Natural killer cell (primary cell): ENCODE measurements at places on chromosomes 13 and 19. TPM values are rescaled to one million over a fixed set of nuclear protein-coding genes. Genes with fewer than 3 reads are reported as not detected.

DNA sequence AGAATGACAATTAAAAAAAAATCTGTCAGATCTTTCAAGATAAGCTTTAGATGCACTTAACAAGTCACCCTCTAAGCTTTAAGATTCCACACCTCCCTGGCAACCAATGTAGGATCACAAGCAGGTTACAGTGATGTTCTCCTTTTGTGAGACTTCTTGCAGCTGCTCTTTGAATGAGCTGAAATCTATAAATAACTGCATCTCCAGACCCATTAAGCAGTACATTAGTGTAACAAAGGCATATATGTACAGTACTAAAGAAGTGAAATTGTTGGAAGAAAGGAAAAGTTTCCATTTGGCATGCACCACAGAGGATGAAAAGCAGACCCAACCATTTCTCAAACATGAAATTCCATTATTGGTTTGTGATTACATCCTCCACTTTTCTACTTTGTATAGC, 364.7 kb downstream of the ENOX1 start:
- no peak overlapping the region for H3K4me3 ChIP-seq
- DNase-seq = no peak
- H3K4me1 ChIP-seq = no peaks in the 10 kb centered on the region
- no peaks in the 10 kb centered on the region for H3K36me3 ChIP-seq
- H3K27ac ChIP-seq = no peak overlapping the region

KLF2 gene
- 377 TPM for total RNA-seq

DNA sequence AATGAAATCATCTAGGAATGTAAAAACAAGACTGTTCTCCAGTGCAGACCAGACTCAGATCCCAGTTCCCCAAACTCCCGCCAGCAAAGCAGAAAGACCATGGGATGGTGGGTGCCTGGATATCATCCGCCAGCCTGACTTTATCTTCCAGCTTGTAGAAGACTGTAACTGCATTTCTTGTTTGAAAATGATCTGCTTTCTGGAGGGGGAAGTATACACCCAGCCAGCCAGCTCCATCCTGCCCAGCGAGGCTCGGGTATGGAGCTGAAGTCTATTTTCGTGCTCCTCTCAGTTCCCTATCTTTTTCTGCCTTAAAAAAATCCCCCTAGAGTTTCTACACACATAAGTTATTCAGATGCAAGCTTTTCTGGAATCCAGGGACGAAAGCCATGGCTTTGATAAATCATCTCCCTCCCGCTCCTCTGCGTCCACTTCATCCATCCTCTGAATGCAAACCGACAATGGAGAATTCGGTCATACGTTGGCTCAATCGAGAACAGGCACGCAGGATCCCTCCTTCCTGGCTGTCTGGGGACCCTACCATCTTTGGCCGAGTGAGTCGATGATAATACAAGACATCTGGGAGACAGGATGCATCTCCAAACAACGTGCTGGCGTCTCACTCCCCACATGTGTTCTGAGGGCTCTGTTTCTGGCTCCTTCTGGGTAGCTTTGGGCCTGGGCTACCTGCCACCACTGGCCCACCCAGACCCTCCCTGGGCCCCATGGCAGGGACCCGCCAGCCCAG, 31.2 kb downstream of the CEBPG start:
- no peak overlapping the region for H3K27ac ChIP-seq
- H3K4me3 ChIP-seq = no peak overlapping the region
- no peak for DNase-seq
- no peaks in the 10 kb centered on the region for H3K27me3 ChIP-seq

MCEMP1 gene
- 4.8 TPM for total RNA-seq

DNA sequence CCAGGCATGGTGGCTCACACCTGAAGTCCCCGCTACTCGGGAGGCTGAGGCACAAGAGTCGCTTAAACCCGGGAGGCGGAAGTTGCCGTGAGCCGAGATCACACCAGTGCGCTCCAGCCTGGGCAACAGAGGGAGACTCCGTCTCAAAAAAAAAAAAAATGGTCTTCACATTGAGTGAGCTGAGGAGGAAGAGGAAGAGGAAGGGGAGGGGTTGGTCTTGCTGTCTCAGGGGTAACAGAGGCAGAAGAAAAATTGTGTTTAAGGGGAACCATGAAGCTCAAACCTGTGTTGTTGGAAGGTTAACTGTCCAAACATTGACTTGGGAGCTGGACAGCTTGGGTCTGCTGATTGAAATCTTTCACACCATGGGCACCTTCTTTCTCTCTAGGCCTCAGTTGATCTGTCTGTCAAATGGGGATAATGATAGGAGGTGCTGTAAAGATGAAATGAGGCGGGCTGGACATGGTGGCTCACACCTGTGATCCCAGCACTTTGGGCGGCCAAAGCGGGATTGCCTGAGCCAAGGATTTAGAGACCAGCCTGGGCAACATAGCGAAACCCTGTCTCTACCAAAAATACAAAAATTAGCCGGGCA, 9.8 kb upstream of the SLC44A2 start:
- H3K4me3 ChIP-seq = no peak overlapping the region
- peaks cover 10% of the 10 kb centered on the region for H3K36me3 ChIP-seq
- H3K27ac ChIP-seq = peak overlapping the region; percentile 55
- H3K4me1 ChIP-seq = peaks cover 61% of the 10 kb centered on the region

GIPC1 gene
- 25.3 TPM for total RNA-seq

DNA sequence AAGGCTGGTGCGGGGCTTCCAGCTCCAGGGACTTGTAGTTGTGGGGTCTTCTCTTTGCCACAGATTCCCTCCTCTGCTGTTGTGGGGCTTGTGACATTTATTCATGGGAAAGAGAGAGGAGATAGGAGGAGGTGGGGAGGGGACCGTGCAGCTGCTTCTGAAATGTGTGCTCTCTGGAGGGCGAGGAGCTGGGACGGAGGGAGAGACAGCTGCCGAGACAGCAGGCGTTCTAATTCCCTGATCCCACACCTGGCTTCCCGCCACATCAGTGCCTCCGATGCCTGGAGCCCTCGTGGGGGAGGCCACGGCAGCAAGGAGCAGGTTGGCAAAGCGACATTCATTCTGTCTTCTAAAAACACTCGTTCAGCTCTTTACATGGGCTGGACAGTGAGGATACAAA, 164.4 kb downstream of the USP12 start:
- no peak overlapping the region for H3K4me3 ChIP-seq
- H3K27ac ChIP-seq = no peak overlapping the region
- no peaks in the 10 kb centered on the region for H3K36me3 ChIP-seq

DNA sequence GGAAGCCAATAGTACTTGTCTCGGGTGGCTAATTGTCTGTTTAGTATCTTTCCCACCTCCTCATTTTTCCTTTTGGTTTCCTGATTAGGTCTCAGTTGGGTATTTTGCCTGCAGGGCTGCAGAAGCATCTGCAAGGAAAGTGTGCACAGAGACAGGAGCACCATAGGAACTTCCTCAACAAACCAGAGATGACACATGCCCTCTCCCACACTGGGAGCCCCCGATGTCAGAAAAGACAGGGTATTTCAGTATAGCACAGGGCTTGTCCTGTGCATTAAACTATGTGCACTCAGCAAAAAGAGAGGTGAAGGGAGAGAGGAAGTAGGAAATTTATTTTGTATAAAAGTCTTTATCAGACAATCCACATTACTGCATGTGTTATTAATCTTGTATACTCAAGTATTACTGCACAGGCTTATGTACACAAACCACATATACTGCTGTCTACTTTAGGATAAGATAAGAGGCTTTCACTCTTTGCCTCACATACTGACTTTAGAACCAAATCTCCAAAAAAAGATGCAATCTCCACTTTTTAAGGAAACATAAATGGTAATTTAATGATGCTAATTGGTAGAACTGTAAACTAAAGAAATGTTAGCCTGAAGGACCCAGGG, 501.0 kb downstream of the FOXO1 start:
- no peaks in the 10 kb centered on the region for H3K4me1 ChIP-seq
- no peak overlapping the region for H3K27ac ChIP-seq
- H3K4me3 ChIP-seq = no peak overlapping the region
- DNase-seq = no peak
- H3K36me3 ChIP-seq = no peaks in the 10 kb centered on the region
- no peaks in the 10 kb centered on the region for H3K27me3 ChIP-seq

DNA sequence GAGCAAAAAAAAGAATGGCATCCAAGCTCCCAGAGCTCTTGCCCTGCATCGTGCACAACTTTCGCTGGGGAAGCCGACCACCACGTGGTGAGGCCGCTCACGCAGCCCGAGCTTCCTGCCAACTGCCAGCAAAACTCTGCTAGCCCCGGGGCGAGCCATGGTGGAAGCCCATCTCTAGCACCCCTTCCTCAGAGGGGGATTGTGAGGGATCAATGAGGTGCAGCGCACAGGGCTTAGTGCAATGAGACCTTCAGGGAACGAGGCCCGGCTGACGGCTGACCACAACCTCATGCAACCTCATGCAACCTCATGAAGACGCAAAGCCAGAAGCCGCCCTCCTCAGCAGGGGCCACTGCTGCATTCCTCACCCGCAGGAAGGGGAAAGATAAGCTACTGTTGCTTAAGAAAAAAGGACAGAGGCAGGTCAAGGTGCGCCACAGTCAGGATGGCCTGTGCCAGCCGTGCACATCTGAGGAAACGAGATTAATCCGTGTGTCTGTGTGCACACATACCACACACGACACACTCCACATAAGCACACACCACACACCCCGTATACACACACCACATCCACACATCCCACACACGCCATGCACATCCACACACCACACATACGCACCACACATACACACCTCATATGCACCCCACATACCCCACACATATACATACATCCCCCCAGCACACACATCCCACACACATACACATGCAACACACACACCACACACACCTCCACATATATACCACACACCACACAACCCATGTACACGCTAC, 9.6 kb downstream of the HSPBP1 start:
- H3K27ac ChIP-seq = no peak overlapping the region
- DNase-seq = no peak
- peaks cover 14% of the 10 kb centered on the region for H3K36me3 ChIP-seq
- no peak overlapping the region for H3K4me3 ChIP-seq
- H3K4me1 ChIP-seq = peaks cover 6% of the 10 kb centered on the region
- no peaks in the 10 kb centered on the region for H3K27me3 ChIP-seq

DNA sequence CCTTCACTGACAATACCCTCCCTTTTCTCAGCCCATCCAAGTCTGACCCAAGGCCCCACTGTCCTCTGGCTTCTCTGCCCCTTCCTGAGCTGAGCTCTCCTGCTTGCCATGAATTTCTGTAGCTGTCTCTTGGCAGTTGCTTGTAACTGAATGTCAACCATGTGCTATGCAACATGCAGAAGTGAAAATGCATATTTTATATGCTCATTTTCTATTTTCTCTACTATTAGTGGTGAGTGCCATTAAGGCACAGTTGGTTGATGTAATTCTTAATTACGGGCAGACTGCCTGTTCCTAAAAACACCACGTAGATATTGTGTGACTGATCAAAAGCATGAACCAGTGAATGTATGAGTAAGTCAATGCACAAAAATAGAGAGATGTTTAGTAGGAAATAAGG, 29.6 kb downstream of the TNFSF11 start:
- no peak overlapping the region for H3K27ac ChIP-seq
- no peak overlapping the region for H3K4me3 ChIP-seq
- H3K27me3 ChIP-seq = no peaks in the 10 kb centered on the region
- H3K36me3 ChIP-seq = no peaks in the 10 kb centered on the region

DNA sequence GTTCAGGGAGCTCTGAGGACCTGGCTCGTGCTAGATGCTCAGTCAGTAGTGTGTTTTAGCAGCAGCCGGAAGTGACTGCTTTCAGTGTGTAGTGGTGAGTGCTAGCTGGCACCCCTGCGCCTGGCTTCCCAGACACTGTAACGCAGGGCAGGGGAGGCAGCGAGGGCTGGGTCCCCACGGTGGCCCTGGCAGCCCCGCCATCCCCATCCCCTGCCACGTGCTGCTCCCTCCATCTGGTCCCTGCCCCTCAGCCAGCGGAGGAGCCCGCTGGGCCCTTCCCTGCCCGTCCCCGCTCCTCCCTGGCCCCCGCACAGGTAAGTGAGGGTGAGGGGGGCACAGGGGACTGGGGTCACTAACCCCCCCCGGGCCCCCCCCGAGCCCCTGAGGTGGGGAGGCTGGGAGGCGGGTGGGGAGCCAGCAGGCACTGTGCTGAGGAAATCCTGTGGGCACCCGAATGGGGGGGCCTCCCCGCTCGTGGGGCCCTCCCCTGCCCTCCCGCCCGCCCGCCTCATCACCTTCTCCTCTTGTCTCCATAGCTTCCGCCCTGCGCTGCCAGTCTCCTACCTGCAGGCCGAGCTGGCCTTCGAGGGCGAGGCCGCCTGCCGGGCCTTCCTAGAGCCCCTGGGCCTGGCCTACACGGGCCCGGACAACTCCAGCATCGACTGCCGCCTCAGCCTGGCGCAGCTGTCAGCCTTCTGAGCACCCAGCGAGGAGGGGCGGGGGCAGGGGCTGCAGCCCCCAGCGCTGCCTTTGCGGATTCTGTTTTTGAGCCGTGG, 3.2 kb downstream of the LENG9 start:
- peaks cover 30% of the 10 kb centered on the region for H3K4me1 ChIP-seq
- DNase-seq = no peak
- H3K27me3 ChIP-seq = no peaks in the 10 kb centered on the region
- no peak overlapping the region for H3K4me3 ChIP-seq
- H3K27ac ChIP-seq = no peak overlapping the region
- peaks cover 62% of the 10 kb centered on the region for H3K36me3 ChIP-seq

- no peaks in the 10 kb centered on the region for H3K27me3 ChIP-seq
- no peaks in the 10 kb centered on the region for H3K36me3 ChIP-seq
- H3K4me3 ChIP-seq = no peak overlapping the region
- peaks cover 23% of the 10 kb centered on the region for H3K4me1 ChIP-seq
- no peak for DNase-seq
- no peak overlapping the region for H3K27ac ChIP-seq
These were observed 53.0 kb downstream of the LRCH1 start for GRCh38 chr13:46605825-46606554.

DNA sequence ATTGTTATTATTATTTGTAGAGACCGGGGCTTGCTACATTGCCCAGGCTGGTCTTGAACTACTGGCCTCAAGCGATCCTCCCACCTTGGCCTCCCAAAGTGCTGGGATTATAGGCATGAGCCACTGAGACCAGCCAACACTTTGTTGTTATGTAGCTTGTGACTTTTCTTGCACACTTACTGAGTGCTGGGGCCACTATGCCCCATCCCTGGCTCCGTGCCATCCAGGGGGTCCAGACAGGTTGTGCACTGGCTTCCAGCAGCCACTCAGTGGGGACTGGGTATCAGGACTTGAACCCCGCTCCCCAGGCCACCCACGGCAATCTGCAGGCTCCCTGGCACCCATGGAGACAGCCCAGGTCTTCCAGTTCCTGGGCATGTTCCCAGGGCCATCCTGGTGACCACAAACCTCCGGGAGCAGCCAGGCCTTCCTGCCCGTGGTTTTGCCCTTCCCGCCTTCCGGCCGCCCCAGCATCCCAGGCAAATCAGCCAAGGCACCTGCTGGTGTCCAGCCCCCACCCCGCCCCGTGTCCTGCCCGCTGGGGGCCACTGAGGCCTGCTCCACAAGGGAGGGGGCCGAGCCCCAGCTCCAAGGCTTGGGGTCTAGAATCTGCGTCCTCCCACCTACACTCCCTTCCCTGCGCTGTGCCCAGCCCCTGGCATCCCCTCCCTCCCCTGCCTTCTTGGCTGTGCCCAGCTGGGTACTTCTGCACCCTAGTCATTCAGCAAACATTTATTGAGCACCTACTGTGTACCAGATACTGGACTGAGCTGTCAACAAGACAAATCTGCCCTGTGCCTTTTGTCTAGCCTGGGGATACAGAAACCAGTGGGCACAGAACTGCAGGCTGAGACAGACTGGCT, 23.7 kb upstream of the SEMA6B start:
- H3K36me3 ChIP-seq = no peaks in the 10 kb centered on the region
- H3K4me1 ChIP-seq = peaks cover 20% of the 10 kb centered on the region
- DNase-seq = no peak
- peaks cover 42% of the 10 kb centered on the region for H3K27me3 ChIP-seq
- no peak overlapping the region for H3K27ac ChIP-seq

AZU1 gene
- total RNA-seq = 2.5 TPM
